ENCODE measurements at places on chromosomes 11 and 22.

GRCh38 chr22:47236161-47236560 is 473.7 kb downstream of the TBC1D22A start:
- DNase-seq = no peak

DNA sequence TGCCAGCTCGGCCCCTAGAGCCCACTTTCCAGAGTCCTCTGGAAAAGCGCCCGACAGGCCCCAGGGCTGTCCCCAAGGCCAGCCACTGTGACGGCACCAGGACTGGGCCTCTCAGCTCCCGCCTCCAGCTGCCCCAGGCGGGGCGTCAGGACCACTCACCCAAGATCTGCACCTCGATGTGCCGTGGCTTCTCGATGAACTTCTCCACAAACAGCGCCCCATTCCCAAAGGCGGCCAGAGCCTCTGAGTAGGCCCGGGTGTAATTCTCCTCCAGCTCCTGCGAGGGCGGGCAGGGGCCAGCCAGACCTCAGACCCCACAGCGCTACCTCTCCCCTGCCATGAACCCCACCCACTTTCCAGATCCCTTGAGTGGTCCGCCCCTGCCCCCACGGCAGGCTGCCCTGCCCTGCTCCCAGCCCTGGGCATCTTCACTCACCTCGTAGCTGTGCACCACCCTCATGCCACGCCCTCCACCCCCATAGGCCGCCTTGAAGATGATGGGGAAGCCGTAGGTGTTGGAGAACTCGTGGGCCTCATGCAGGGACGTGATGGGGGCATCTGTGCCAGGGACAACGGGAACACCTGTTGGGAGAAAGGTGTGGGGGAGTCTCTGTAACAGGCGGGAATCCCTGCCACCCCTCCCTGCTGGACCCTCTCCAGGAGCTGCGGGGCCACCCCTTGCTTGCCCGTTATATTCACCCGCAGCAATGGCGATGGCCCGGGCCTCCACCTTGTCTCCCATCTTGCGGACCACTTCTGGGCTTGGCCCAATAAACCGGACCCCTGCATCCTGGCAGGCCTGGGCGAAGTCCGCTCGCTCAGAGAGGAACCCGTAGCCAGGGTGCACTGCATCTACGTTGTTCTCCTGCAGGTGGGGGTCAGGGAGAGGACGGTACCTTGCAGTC is 14.0 kb downstream of the LRFN4 start:
- no peak for DNase-seq

GRCh38 chr22:41931701-41932269 is 5.2 kb upstream of the TNFRSF13C start:
- no peak for DNase-seq

DNA sequence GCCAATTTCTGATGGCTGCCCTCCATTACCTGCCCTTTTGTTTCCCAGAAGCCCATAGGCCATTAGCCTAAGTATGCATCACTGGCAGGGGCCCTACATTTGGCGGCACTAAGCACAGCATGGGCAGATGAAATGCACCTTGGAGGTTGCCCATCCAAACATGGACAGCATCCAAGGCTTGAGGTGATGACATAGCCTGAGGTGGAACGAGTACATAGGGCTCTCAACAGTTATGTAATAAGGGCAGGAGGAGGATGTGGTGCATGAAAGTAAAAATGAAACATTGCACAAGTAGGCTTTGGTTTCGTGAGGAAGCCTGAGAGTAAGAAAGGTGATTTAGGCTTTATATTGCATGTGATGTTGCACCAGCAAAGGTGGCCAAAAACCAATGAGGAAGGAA is 148.1 kb downstream of the FAM76B start:
- peak; percentile 78 for DNase-seq

DNA sequence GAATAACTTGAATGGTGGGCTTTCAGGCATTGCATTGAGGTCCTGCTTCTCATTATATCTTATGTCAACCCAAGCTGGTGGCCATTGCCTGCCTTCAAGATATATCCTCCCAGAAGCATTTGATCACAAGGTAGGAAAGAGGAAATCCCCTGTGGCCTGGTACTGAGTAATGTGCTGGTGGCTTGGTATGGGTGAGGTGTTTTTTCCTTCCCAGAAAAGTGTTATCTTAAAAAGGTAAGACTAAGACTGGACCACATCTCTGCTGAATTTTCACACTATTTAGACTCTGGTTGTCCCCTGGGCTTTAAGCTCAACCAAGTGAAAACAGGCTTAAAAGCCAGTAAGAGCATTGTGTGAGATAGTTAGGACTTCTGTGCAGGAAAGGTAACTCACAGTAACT is 3.7 kb downstream of the INSC start:
- DNase-seq = peak; percentile 48

DNA sequence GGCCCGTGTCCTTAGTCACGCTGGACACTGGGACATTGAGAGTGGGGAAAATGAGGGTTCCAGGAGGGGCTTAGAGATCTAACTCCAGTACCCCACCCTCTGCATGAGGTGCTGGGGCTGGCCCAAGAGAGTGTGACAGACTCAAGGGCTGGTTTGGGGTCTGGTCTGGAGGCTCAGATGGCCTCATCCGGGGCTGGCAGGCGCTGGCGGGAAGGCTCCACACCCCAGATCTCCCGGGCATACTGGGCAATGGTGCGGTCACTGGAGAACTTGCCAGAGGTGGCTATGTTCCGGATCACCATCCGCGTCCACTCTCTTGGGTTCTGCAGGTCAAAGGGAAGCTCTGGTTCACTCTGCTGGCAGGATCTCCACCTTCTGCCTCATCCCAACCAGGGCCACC is 2.5 kb upstream of the RASGRP2 start:
- DNase-seq = no peak

GRCh38 chr22:37659066-37659896 is 758 bp downstream of the PDXP start:
- no peak for DNase-seq

DNA sequence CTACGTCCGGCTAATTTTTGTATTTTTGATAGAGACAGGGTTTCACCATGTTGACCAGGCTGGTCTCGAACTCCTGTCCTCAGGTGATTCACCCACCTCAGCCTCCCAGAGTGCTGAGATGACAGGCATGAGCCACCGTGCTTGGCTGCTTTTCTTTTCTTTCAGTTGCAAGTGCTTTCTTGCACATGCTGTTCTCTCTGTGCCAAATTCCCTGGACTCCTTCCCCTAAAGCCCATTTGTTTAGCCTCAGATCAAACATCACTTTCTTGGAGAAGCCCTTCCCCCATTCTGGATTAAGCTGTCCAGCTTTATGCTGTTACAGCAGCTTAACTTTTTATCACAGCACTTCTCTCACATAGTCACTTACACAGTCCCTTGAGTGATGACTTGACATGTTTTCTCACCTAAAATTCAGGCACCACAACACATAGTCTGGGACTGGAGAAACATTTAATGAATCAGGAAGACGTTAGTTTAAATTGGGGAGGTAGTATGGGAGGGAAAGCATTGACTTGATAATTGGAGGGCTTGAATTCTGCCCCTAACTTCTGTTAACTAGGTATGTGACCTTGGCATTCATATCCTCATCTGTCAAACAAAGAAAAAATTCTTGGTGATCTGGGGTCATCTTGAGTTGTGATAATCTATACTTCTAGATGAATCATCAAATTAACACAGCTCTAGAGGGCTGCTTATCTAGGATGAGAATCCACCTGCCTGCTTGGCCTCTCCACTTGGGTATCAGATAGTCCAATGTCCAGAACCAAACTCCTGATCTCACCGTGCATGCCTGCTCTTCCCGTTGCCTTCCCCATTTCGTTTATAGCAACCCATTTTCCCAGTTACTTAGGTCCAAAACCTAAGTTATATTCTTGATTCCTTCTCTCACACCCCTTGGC is 18.4 kb downstream of the ACO2 start:
- DNase-seq = no peak

DNA sequence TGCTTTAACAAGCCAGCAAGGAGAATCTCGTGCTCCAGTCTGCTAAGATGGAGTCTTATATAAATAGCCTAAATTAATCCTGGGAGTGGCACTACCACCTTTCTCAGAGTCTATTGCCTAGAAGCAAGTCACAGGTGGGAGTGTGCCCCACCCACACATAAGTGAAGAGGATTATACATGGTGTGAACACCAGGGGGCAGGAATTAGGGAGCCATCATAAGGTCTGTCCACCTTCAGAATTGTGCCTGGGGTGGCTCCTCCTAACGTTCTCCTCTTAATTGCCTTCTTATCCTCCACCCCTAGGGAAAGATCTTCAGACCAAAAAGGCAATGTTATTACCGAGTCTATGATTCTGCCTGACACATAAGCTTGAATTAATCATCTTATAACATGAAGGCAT is 276.8 kb upstream of the SESN3 start:
- DNase-seq = no peak

DNA sequence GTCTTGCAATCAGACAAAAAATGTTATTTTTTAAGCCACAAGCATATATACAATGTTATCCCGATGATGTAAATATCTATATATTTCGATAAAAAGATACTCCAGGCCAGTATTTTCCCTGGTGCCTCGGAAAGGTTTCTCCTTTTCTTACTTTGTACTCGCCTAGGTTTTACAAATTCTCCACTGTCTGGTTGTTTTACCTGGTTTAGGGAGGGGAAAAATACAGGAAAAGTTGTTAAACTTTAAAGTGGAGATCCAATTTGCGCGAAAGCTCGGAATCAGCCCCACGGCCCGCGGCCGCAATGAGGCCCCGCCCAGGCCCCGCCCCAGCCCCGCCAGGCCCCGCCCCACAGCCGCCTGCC is 58.4 kb upstream of the WNT7B start:
- DNase-seq = no peak

GRCh38 chr11:17590463-17590862 is 43.4 kb downstream of the OTOG start:
- no peak for DNase-seq

DNA sequence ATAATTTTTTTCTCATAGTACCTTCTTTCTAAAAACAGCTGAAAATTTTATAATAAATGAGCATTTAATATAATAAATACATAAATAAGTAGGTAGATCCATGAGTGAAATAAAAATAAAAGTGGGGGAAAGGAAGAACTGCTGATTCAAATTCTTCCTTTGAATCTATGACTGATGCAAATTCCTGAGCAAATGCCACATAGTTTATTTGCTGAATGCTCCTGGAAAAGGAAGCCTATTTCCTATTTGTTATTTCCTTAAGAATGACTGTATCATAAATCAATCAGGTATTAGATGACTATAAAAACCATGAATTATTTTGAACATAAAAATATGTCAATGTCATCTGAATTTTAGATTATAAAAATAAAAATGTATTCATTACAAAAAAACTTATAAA is 16.6 kb downstream of the BTBD10 start:
- DNase-seq = no peak

All from mammary epithelial cell (primary cell).